ENCODE measurements at places on chromosomes 1 and 21. TPM values are rescaled to one million over a fixed set of nuclear protein-coding genes. Genes with fewer than 3 reads are reported as not detected.
A peak's percentile ranks its signal among the peaks of the same experiment; 100 is the strongest.

DNA sequence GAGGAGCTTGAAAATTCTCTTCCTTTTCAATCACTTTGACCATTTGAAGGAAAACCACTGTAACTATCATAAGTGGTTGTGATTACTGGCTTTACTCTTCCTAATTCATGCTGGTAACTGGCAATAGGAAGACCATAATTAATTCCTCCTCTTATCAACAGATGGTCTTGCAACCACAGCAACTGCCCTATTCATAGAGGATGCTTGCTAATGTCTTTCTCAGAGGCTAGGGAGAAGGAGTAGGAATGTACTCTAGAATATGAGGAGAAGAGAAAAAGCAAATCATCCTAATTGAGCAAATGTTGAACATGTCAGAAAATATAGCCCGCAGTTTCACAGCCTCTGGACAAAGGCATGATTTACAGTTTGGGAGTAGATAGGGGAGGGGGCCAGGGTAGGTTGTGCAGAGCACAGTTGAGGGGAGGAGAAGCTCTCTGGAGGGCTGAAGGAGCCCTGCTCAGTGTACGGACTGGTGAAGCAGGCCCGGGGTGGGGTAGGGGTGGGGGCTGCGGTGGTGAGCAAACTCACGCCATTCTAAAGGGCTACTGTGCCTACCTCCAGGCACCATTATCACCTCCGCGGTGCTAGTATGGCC is 192.9 kb downstream of the PCP4 start:
- no peak for DNase-seq
- no peaks in the 10 kb centered on the region for H3K36me3 ChIP-seq
- no peaks in the 10 kb centered on the region for H3K27me3 ChIP-seq

DNA sequence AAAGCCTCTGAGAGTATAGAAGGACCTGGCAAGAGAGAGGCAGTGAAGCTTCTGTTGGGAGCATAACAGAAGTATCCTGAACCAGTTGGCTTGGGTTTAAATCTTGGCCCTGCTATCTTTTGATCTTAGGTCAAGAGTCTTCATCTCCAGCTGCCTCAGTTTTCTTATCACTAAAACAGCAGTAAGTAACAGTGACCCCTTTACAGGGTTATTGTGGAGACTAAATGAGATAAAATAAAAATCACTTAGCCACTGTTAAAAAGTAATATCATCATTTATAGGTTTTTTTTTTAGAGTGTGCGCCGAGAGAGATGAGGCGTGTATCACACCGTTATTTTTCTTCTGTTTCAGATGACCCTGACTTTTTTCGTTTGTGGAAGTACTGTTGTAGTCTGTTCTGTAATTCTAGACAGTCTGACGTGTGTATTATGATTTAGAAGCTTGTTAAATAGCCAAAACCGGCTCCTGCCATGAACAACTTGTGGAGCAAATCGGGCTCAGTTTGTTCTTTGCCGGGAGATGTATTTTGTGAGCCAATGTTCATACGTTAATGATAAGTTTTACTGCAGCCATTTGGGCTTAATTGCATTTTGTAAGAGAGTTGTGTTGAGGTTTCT is 1.1 kb downstream of the THRAP3 start:
- no peaks in the 10 kb centered on the region for H3K27me3 ChIP-seq
- H3K4me1 ChIP-seq, result peaks cover 16% of the 10 kb centered on the region
- DNase-seq, result no peak
- H3K4me3 ChIP-seq, result peak overlapping the region; percentile 82
- peak overlapping the region; percentile 96 for H3K27ac ChIP-seq

- peaks cover 3% of the 10 kb centered on the region for H3K27me3 ChIP-seq
- no peak overlapping the region for H3K4me3 ChIP-seq
- DNase-seq, result no peak
- no peaks in the 10 kb centered on the region for H3K4me1 ChIP-seq
Measured at GRCh38 chr1:90048043-90048442, 53.1 kb downstream of the ZNF326 start.

- H3K4me1 ChIP-seq, result peaks cover 2% of the 10 kb centered on the region
- peak; percentile 52 for DNase-seq
- H3K27ac ChIP-seq, result no peak overlapping the region
- no peaks in the 10 kb centered on the region for H3K27me3 ChIP-seq
- no peaks in the 10 kb centered on the region for H3K36me3 ChIP-seq
Measured at GRCh38 chr21:15062606-15062965, 2.2 kb downstream of the NRIP1 start.

- no peaks in the 10 kb centered on the region for H3K27me3 ChIP-seq
- no peaks in the 10 kb centered on the region for H3K36me3 ChIP-seq
- H3K4me1 ChIP-seq, result no peaks in the 10 kb centered on the region
- H3K4me3 ChIP-seq, result no peak overlapping the region
- H3K27ac ChIP-seq, result no peak overlapping the region
Measured at GRCh38 chr1:8544644-8545043, 226.7 kb downstream of the SLC45A1 start.

GRCh38 chr1:39722495-39722894 is 16.2 kb upstream of the PPIE start:
- no peaks in the 10 kb centered on the region for H3K4me1 ChIP-seq
- no peak for DNase-seq
- no peaks in the 10 kb centered on the region for H3K36me3 ChIP-seq
- no peaks in the 10 kb centered on the region for H3K27me3 ChIP-seq

DNA sequence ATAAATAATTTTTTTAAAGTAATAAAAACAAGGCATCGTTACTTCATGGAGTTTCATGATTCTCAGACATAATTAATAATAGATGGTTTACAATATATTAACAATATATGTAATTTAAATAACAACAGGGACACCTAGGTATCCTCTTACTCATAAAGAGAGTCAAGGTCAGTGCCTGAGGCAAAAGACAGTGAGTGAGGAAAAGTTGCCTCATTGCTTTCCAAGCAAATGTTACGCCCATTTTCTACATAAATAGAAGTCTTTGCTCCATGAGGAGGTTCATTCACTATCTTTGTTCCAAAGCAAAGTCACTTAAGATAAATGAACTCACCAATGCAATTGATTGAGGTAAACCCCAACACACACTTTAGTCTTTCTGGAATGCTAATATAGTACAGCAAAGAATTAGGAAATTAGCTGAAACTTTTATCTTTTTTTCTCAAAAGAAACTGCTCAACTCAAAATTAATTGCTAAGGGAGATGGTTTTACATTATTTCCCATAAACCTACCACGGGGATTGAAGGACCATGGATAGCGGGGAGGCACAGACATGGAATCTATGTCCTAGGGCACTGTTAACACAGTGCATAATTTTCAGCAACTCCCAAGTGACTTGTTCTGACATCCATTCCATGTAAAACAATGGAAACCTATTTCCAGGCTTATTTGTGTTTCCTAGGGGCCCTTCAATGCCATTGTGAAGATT is 19.6 kb downstream of the BCL9 start:
- no peak overlapping the region for H3K4me3 ChIP-seq
- no peaks in the 10 kb centered on the region for H3K36me3 ChIP-seq
- no peak for DNase-seq
- H3K27ac ChIP-seq, result no peak overlapping the region
- no peaks in the 10 kb centered on the region for H3K27me3 ChIP-seq
- no peaks in the 10 kb centered on the region for H3K4me1 ChIP-seq

DNA sequence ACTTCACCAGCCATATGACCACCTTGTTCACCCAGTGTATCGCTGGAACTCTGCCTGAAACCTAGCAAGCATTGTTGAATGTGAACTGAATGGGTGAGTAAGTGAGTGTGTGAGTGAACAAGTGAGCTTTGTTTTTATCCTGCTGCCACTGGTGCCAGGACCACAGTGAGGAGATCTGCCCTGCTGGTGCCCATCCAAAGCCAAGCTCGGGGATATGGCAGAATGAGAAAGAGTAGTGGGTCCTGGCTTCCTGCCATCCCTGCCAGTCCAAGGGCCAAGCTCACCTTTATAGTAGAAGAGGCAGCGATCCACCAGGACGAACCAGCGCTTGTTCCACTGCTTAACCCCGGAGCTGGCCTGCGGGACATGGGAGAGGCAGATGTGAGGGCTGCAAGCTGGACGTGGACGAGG is 53.4 kb upstream of the GOLT1A start:
- no peak for DNase-seq
- peaks cover 3% of the 10 kb centered on the region for H3K4me1 ChIP-seq
- peak overlapping the region; percentile 78 for H3K27ac ChIP-seq
- H3K27me3 ChIP-seq, result no peaks in the 10 kb centered on the region
- peaks cover 14% of the 10 kb centered on the region for H3K36me3 ChIP-seq
- no peak overlapping the region for H3K4me3 ChIP-seq

Gene SLAMF6
- polyA plus RNA-seq, result 0.81 TPM

Gene GPN2
- 13.5 TPM for polyA plus RNA-seq

Gene GPR3
- not detected for polyA plus RNA-seq

Gene RGS8
- not detected for polyA plus RNA-seq

Gene NMNAT2
- polyA plus RNA-seq, result not detected

Gene MAP10
- polyA plus RNA-seq, result 0.27 TPM

Gene FCN3
- 3.6 TPM for polyA plus RNA-seq

Gene SYPL2
- polyA plus RNA-seq, result 0.67 TPM

Data from small intestine (tissue), 16 donors.